GM13976 (cell line): ENCODE measurements at places on chromosomes 12 and 14.

GRCh38 chr14:29442696-29443095 is 485.0 kb downstream of the PRKD1 start:
- DNase-seq: no peak

- no peak for DNase-seq
Observed at GRCh38 chr14:94542811-94543440, 18.3 kb upstream of the SERPINA4 start.

DNA sequence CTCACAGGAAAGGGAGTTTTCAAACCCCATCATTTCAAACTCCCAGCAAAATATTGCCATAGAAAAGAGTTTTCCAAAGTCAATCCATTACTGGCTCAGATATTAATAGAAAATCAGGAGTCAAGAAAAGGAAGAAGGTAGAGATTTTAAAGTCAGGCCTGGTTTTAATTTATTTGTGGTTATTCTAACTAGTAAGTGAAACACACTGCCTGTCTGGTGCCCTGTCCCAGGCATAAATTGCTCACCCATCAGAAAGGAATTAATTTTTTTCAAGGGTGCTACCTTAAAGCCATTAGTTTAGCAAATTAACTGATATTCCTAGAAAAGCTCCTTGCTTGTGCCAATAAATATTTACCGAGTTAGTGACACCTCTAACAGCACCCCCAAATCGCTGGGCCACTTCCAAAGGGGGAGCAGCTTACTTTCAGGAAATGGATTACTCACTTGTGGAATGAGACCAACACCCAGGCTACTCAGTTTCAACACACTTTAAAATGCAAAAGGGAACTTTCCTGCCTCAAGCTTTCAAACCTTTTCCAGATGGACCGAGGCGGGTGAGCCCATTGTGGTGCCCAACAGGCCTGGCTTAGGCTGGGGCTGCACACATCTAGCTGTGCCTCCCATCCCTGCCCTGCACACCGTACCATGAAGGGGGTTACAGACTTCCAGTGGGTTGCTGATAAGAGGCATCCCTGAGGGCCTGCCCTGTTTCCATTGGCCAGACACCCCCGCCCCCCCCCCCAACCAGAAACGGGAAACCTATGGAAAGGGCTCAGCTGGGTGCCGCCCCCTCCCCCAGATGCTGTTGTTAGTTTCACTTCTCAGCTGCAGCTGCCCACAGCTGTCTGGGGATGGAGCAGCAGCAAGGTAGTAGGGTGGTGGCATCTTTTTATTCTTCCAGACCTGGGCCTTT is 117.2 kb downstream of the SAMD4A start:
- no peak for DNase-seq

DNA sequence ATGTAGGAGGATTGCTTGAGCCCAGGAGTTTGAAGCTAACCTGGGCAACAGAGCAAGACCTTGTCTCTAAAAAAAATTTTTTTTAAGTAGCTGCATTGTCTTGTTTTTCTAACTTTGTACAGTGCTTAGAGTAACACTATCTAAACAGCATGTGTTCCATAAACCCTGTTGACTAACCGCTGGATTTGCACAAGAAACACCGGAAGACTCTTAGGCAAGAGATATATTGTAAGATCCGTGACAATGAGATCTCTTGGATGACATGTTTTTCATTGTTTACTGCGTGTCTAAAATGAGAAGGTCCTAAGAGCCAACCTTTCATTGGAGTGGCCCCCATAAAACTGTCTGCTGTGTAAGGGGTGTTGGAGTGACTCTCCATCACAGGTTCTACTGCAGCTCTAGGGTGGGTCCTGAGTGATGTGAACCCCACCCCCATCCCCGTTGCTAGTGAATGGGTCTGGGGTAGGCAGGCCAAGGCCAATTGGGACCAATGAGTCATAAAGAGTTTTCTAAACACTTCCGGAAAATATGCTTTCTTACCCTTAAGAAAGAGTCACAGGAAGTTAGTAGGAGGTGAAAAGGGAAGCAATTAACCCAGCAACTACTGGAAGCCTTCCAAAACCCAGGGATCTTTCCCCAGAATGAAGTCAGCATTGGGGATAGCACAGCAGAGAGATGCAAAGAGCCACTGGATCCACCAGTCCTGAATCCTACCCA is 24.3 kb upstream of the PCNX1 start:
- DNase-seq: no peak
